ENCODE measurements at places on chromosomes 5 and 9.

DNA sequence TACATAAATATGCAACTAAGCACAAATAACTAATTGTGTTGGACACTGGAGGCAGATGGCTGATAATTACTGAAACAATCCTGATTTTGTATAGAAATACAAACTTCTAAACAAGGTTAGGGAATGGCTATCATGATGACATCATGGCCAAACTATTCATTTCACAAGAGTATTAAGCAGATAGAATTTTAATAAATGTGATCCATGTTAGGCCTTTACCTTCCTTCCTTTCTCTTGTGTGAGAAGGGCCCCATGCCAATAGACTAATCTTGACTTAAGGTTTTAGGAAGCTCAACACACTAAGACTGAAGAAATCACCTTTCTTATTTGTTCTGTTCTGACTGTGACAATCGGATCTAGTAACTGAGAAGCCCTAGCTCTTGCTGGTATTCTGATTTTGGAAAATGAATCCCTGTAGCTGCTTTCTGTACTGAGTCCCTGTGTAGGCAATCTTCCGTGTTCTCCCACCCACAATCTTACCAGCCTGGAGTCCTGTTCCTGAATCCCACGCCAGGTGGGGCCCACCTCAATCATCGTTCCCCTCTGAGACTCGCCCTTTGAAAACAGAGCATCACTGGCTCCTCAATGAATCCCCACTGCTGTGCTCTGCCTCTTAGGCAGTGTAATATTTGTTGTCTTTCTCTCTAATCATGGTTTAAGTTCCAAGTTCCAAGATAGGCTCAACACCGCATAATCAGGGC lies 168.7 kb upstream of the GNA14 start:
- no peak for DNase-seq

DNA sequence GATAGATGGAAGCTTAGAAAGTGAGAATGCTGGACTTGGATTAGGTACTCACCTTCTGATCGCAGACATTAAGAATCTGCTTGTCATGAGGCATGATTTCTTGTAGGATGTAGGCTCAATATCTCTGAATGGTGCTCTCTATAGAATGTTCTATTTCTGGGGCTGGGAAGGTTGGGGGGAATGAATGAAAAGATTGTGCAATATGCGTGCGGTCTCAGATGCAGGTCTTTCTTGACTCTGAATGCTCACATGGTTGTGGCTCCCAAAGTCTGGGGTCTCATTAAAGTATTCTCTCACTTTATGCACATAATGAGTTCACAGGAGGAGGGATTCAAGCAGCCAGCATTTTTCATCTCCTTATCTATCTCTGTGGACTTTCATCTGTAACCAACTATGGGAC lies 482.0 kb upstream of the CD180 start:
- DNase-seq, result no peak

- peak; percentile 46 for DNase-seq
These were observed 21.6 kb downstream of the SH3GLB2 start for GRCh38 chr9:129006328-129007034.

DNA sequence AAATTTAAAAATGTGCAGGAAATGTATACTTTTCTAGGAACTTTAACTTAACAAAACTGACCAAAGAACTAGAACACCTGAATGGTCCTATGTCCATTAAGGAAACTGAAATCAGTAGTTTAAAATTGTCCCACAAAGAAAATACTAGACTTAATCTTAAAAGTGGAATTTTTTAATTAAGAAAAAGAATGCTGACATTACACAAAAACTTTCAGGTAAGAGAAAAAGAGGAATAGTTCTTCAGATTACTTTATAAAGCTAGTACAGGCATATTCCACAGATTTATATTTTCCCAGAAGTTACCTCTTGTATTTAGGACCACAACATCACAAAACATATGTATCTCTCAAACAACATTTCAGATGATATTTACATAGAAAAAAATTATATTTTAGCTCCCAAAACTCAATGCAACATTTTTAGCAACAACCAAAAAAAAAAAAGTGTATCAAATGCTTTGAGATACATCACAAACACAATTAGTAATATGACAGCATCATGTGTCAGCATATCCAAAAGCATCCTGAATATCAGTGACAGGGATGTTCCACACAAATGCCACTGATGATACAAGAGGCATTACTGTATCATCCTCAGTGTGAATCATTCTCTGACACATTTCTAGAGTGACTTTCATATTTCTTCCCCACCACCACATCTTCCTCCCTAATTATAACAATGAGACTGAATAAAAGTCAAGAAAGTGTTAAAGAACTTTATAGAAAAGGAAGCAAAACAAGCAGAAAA lies 264.0 kb downstream of the EPB41L4A start:
- DNase-seq, result no peak

DNA sequence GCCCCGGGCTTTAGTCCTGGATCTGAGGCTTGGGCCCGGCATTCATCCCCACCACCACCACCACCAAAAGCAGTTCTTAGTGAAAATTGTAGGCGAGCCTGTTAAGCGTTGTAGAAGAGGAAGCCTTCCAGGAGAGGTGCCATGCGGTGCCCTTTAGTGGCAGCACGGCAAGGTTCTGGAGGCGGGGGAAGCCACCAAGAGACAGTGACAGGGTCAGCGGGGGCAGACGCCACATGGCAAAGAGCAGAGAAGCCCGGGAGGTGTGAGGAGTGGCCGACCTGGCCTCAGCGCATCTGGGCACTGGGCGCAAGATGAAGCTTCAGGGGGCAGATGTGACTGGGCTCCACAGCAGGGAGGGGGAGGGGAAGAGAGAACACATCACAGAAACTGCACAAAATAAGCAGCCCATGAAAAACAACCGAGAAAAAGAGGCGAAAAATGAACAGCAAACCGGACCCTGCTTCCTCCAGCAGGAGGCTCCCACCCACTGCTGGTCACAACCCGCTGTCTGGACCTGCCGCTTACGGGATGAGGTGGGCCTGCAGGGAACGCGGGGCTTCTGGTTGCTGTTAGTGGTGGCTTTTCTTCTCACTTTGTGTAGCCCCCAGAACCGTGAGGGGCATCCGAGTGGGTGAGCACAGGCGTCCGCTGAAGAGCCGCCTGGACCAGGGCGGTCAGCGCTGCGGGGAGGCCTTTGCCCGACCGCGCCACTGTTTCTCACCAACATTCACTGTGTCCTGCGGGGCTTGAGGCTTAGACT lies 4.3 kb downstream of the LRRC14B start:
- DNase-seq, result no peak

DNA sequence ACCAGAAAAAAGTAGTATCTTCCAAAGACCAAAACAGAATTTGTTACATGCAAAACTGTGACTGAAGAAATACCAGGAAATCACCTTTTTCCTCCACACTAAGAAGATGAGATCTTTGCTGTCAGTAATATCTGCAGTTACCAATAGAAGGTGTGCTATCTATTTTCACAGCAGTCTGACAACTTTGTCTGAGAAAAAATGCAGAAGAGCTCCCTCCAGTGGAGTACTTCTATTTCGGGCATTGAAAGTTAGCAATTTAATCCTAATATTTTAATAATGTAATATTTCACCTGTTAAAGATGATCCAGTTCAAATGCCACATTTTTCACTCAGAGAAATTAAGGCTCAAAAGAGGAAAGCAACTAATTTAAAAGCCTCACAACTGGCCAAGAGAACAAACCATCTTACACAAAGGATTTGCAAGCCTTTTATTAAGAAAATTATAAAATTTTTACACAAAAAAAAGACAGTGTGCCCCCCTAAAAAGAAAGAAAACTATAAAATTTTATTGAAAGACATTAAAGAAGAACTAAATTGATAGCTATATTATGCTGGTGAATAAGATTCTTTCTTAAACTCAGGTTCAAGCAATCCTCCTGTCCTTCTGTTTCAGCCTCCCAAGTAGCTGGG lies 50.6 kb downstream of the DEPDC1B start:
- peak; percentile 10 for DNase-seq

- DNase-seq, result no peak
These were observed 91.8 kb upstream of the TNC start for GRCh38 chr9:115209601-115210306.

DNA sequence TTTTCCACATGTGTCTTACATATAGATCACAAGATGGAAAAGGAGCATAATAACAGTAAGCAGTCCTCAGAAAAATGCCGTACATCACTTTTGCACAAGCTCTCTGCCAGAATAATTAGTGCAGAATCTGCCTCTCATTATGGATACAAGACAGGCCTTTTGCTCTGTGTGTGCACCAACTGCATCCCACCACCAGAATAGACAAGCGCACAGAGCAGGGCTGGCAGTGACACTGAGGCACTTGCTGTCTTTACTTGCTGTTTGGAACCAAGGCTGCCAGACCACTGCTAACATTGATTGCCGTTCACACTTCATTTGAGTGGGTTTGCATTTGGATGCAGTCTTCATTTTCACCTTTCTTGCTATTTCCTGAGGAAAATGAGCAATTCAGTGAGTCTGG lies 741.3 kb downstream of the TLE1 start:
- no peak for DNase-seq

- DNase-seq, result no peak
These were observed 60.0 kb upstream of the MINAR2 start for GRCh38 chr5:129687941-129688340.

DNA sequence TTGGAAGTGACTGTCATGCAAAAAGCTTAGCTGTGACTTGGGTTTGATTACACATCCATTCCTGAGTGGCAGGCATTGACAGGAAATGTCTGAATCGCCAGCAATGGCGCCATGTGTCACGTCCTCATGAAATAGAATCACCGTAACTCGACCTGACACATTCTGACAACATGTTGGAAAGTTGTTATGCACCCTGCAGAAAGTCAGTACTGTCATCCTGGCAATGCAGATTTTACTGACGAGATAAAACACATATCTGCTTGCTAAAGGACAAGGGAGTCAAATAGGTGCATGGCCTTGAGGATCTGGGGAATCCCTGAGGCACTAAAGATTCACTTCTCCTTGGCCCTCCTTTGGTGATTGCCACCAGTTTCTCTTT lies 344.2 kb downstream of the SPATA31D1 start:
- no peak for DNase-seq

- DNase-seq, result no peak
These were observed 3.9 kb upstream of the ZCCHC9 start for GRCh38 chr5:81297531-81297930.

DNA sequence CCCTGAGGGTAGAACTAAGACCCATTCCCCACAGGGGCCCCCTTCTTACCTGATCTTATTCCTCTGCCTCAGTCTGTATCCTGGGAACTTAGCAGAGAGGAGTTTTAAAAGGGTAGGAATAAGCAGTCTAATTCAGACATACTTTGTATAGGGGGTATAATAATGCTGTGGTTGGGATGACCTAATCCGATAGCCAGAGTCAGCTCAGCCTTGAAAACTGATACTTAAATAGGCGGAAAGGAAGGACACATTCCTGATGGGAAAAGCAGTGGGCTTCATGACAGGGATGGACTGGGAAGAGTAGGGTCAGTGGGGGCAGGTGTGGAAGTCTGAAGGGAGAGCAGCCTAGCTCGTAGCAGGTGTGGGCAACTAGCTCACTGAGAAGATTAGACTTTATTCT lies 52.2 kb upstream of the TESK1 start:
- no peak for DNase-seq

DNA sequence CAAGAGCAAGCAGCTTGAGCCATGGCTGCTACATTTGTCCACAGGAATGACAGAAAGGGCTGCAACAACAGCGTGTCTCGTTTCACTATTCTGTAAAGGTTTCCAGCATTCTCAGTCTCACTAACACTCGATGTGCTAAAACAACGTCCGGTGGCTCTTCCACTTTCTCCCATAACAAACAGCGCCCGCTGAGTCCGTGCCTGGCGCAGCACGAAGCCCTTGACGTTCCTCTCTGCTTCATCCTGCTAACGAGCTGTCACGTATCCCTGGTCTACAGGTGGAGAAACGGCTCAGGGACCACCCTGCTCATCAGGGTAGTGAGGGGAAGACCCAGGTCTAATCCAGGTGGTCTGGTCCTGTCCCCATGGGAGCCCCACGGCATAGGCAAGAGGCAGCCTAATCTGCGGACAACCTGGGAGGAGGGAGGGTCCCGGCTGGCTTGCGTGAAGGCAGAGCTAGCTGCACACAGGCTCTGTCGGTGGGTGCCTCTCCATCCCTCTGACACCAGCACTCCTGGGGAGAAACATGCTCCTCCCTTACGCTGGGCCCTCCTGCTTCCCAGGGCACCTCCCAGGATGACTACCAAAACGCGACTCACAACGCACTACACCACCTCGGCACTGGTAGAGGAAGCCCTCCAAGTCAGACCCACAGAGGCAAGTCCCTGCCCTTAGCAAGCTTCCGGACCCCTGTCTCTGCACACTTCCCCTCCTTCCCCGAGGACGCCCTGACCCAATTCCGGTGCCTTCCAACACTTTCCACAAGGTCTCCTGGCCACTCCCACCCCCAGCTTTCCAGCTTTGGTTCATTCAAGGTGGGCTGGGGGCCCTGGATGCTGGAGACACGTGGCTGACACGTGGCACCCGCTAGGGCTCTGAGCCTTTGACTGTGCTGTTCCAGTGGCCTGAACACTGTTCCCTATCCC lies 43.3 kb downstream of the VAV2 start:
- no peak for DNase-seq

- DNase-seq, result no peak
These were observed 20.2 kb upstream of the SPDL1 start for GRCh38 chr5:169563369-169563768.

- no peak for DNase-seq
These were observed 78.3 kb upstream of the HCN1 start for GRCh38 chr5:45774528-45774927.

- DNase-seq, result peak; percentile 86
These were observed 268.1 kb downstream of the EFNA5 start for GRCh38 chr5:107402434-107403227.

DNA sequence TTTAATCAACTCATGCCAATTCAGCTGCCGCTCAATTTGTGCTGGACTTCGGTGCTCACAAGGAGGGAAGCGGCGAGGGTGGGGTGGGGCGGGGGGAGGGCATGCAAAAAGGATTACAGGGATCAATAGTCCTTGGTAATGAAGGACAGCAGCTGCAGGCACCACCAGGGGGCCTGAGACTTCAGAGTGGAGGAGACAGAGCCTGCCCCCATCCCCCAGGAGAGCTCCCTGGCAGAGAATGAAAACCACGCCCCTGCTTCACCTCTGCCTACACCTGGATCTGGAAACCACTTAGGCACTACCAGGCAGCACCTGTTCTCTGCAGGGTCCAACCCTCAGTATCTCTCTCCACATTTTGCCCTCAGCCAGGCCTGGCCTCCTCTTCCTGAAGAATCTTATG lies 155.6 kb downstream of the TRIM32 start:
- DNase-seq, result peak; percentile 91

GRCh38 chr5:90955001-90955635 lies 396.5 kb downstream of the ADGRV1 start:
- DNase-seq, result no peak

GRCh38 chr9:6243746-6244145 lies 28.1 kb downstream of the IL33 start:
- no peak for DNase-seq

DNA sequence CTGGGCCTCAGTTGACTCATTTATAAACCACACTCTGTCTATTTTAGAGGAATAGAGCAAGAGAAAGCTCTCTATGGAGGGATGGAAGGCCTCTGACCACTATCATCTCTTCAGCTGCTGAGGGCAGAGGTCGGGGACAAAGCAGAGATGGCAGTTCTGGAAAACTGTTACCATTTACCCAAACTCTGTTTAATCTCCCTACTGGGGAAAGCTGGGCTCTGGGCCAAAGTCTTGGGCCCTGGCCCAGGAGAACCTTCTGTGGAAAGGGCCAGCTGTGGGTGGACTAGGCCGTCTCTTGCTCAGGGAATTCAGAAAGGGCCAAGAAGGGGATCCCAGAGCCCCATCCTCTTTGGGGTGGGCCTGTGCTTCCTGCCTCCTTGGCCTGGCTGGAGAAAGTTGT lies 100.0 kb downstream of the PSD2 start:
- DNase-seq, result no peak

- DNase-seq, result no peak
These were observed 141.1 kb upstream of the LRRTM2 start for GRCh38 chr5:139016186-139016585.

GRCh38 chr9:928363-929042 lies 48.0 kb upstream of the DMRT3 start:
- no peak for DNase-seq
